ENCODE measurements at places on chromosomes 6 and 20. TPM values are rescaled to one million over a fixed set of nuclear protein-coding genes. Genes with fewer than 3 reads are reported as not detected.

- no peak for DNase-seq
- H3K36me3 ChIP-seq = no peaks in the 10 kb centered on the region
- no peak overlapping the region for H3K4me3 ChIP-seq
- no peak overlapping the region for H3K27ac ChIP-seq
Measured at GRCh38 chr6:99132026-99132635, 184.4 kb upstream of the FBXL4 start.

- no peak for DNase-seq
- H3K36me3 ChIP-seq = peaks cover 11% of the 10 kb centered on the region
- no peaks in the 10 kb centered on the region for H3K4me1 ChIP-seq
Measured at GRCh38 chr20:57397693-57398108, 6.5 kb downstream of the RBM38 start.

DNA sequence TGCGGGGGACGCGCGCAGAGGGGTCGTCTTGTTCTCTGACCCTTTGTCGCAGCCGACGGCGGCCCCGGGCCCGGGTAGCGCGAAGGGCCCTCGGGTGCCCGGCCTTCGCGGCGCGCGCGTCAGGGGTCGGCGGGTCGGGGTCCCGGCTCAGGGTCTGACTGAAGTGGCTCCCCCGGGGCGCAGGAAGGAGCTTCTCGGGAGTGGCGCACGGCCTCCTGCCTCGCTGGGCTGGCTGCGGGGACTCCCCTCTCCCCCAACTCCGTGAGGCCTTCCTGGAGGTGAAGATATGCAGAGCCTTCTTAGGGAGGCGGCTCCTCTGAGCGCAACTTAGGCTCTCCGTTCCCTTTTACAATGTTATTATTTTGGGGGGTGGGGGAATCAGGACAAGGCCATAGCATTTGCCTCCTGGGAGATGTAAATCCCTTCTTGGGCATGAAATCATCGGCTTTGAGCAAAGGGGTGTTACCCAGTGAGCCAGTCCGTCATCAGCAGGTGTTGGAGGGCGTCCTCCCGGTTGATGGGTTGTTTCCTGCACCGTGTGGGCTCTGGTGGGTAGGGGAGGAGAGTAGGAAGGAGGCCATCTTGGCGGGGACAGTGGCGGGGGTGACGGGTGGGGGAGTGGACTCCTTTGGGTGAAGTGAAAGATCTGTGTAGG is 523 bp downstream of the CDS2 start:
- H3K27ac ChIP-seq = peak overlapping the region; percentile 89
- no peaks in the 10 kb centered on the region for H3K27me3 ChIP-seq
- peak; percentile 74 for DNase-seq
- H3K4me1 ChIP-seq = peaks cover 8% of the 10 kb centered on the region
- H3K36me3 ChIP-seq = no peaks in the 10 kb centered on the region

GRCh38 chr6:12474167-12475140 is 184.3 kb downstream of the EDN1 start:
- H3K27ac ChIP-seq = no peak overlapping the region
- H3K27me3 ChIP-seq = no peaks in the 10 kb centered on the region
- no peak overlapping the region for H3K4me3 ChIP-seq
- DNase-seq = no peak
- H3K4me1 ChIP-seq = no peaks in the 10 kb centered on the region
- H3K36me3 ChIP-seq = no peaks in the 10 kb centered on the region

DNA sequence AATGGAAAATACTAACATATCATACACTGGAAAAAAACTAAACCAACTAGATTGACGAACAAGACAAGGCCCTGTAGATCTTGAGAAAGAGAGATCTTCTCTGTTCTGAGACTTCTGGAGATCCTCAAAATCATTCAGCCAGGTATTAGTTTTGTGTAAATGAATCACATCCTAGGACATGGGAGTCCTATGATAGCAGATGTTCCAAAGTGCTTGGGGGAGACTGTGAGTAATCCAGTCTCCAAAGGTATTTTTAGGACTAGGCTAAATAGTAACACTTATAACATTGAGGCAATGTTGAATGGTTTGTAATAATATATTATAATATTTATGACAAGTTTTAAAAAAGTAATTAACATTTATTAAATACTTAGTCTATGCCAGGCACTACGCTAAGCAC is 275.0 kb downstream of the BTBD9 start:
- no peaks in the 10 kb centered on the region for H3K27me3 ChIP-seq
- no peaks in the 10 kb centered on the region for H3K36me3 ChIP-seq
- no peak overlapping the region for H3K27ac ChIP-seq
- no peak for DNase-seq

- no peaks in the 10 kb centered on the region for H3K27me3 ChIP-seq
- H3K4me1 ChIP-seq = no peaks in the 10 kb centered on the region
- no peaks in the 10 kb centered on the region for H3K36me3 ChIP-seq
- H3K27ac ChIP-seq = no peak overlapping the region
- DNase-seq = no peak
- H3K4me3 ChIP-seq = no peak overlapping the region
Measured at GRCh38 chr20:32077190-32077589, 25.1 kb downstream of the HCK start.

- H3K4me3 ChIP-seq = peak overlapping the region; percentile 77
- no peak for DNase-seq
- peaks cover 40% of the 10 kb centered on the region for H3K4me1 ChIP-seq
- peak overlapping the region; percentile 99 for H3K27ac ChIP-seq
- H3K27me3 ChIP-seq = no peaks in the 10 kb centered on the region
Measured at GRCh38 chr20:17568045-17568788, 1.7 kb upstream of the DSTN start.

DNA sequence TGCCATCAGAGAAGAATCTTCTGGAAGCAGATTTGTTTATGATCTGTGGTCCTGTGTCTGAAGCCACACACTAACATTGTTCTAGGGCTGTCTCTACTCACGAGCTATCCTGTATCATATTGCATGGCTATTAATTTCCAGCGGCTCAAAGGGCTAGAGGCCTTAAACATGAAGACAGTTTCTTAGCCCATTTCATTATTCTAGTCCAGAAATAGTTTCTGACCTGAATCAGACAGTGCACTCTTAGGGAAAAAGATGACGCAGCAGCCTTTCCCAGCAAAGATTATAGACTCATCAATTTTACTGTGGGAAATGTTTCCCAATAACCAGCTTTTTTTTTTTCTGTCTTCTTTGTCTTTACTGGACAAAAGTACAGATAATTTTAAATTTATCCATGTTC is 105.3 kb upstream of the SUPT3H start:
- H3K36me3 ChIP-seq = no peaks in the 10 kb centered on the region
- no peak overlapping the region for H3K27ac ChIP-seq
- H3K27me3 ChIP-seq = no peaks in the 10 kb centered on the region
- no peaks in the 10 kb centered on the region for H3K4me1 ChIP-seq
- H3K4me3 ChIP-seq = no peak overlapping the region

DNA sequence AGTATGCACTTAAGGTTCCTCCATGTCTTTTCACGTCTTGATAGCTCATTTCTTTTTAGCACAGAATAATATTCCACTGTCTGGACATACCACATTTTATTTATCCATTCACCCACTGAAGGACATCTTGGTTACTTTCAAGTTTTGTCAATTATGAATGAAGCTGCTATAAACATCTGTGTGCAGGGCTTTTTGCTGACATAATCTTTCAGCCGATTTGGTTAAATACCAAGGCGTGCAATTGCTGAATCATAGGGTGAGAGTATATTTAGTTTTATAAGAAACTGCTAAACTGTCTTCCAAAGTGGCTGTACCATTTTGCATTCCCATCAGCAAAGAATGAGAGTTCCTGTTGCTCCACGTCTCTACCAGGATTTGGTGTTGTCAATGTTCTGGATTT is 44.9 kb upstream of the PHACTR2 start:
- H3K27me3 ChIP-seq = no peaks in the 10 kb centered on the region
- H3K4me3 ChIP-seq = no peak overlapping the region
- H3K27ac ChIP-seq = no peak overlapping the region
- DNase-seq = no peak

DNA sequence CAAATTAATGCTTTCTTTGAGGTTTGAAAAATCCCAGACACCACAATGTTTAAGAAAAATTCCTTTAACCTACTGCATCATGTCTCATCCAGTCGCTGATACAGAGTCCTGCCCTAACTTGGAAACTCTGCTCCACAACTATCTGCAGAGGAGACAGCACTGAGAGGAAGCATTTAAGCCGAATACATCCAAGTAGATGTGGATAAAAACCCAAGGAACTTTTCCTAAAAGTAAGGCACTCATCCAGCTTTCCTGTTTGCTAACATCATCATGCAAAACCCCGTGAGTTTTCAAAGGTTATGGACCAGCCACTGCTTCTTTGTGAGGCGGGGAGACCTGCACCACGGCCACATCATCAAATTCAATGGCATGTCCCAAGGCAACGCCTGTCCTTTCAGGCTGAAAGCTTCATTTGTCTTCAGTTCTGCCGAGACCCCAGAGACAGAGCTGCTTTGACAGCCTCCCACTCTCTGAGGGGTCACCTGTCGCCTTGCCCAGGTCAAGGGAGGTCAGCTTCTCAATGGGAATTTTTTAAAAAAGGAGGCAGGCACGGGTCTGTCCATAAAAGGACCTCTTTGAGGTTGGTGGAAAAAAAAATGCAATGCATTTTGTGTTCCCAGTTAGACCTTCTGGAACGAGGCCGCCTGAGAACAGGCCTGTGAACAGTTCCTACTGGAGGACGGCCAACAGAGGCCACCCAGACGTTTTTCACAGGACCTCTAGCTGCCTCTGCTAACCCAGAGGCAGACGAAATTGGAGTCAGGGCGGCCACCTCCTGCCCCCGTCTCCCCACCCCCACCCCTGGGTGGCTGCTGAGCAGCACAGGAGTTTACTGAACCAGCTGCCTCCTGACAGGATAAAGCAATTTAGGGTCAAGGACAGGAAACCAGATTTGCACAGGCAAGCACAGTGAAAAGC is 142.5 kb upstream of the HDDC2 start:
- H3K4me3 ChIP-seq = no peak overlapping the region
- no peaks in the 10 kb centered on the region for H3K27me3 ChIP-seq
- H3K27ac ChIP-seq = no peak overlapping the region
- no peaks in the 10 kb centered on the region for H3K36me3 ChIP-seq
- DNase-seq = no peak

DNA sequence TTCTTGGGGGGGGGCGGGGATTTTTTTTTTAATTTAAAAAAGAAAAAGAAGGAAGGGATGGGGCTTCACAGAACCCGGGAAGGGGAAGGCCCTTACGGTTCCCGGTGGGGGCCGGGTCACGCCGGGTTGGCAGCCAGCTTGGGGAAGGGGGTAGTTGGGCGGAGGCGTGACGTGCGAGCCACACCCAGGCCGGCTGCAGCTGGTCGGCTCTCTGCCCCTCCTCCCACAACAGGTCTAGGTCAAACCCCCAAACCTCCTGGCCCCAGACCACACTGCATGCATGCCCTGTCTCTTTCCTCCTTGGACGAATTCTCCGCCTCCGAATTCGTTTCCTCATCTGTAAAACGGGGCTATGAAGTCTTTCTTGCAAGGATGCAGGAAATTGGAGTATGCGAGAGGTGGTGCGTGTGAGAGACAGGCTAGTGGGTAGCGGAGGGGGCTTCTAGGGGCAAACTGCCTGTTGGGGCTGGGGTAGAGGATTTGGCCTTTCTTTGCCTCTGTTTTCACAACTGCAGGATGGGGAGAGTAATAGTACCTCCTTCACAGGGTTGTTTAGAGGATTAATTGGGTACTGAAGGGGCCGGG is 828 bp downstream of the HCK start:
- peaks cover 58% of the 10 kb centered on the region for H3K27me3 ChIP-seq
- peaks cover 18% of the 10 kb centered on the region for H3K4me1 ChIP-seq
- peak overlapping the region; percentile 83 for H3K4me3 ChIP-seq
- H3K27ac ChIP-seq = no peak overlapping the region

- peaks cover 23% of the 10 kb centered on the region for H3K4me1 ChIP-seq
- peak overlapping the region; percentile 96 for H3K4me3 ChIP-seq
- H3K36me3 ChIP-seq = peaks cover 12% of the 10 kb centered on the region
Measured at GRCh38 chr6:31661262-31662123, 915 bp upstream of the C6orf47 start.

DNA sequence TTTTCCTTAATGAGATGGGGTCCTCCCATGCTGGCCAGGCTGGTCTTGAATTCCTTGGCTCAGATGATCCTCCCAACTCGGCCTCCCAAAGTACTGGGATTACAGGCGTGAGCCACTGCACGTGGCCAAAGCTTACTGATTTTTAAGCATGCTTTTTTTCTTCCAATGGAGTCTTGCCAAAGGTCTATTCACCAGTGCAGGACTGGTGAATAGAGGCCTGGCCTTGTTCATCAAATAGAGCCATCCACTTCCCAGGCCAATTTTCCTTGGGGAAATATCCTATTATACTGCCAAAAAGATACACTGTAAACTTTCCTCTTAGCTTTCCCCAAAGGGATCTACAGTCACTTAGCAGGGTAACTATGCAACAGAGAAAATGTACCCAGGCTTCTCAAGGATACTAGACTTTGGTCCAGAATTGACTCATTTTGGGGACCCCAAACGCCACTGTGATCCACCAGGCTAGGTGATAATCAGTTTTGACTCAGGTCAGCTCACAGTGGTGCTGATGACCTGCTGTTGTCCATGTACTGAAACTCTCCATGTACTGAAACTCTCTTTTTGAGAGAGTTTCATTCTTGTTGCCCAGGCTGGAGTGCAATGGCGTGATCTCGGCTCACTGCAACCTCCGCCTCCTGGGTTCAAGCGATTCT is 91.8 kb downstream of the REPS1 start:
- H3K36me3 ChIP-seq = peaks cover 4% of the 10 kb centered on the region
- no peak overlapping the region for H3K27ac ChIP-seq
- H3K27me3 ChIP-seq = no peaks in the 10 kb centered on the region
- peaks cover 5% of the 10 kb centered on the region for H3K4me1 ChIP-seq
- DNase-seq = no peak
- no peak overlapping the region for H3K4me3 ChIP-seq

GRCh38 chr6:77040568-77041195 is 422.6 kb downstream of the HTR1B start:
- H3K36me3 ChIP-seq = 0 out of 2 replicates have a peak, but pooled peaks cover 6% of the 10 kb centered on the region
- H3K4me1 ChIP-seq = no peaks in the 10 kb centered on the region
- no peaks in the 10 kb centered on the region for H3K27me3 ChIP-seq
- no peak overlapping the region for H3K27ac ChIP-seq
- DNase-seq = no peak

DNA sequence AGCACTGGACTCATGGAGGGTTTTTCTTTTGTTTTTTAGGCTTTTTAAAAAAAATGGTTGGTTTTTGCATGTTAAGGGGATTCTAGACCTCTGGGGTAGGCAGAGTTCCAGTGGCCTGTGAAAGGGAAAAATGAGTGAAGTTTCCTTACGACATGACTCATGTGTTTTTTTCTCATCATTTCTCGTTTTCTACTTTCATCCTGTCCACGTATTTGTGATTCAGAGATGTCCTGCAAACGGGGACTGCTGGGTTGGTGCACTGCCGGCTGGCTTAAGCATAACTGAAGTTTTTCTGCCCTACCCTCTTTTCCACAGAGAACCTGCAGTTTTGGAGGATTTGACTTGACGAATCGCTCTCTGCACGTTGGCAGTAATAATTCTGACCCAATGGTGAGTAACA is 182.3 kb downstream of the SASH1 start:
- H3K4me1 ChIP-seq = peaks cover 27% of the 10 kb centered on the region
- H3K27ac ChIP-seq = no peak overlapping the region
- H3K36me3 ChIP-seq = peaks cover 4% of the 10 kb centered on the region
- H3K27me3 ChIP-seq = no peaks in the 10 kb centered on the region
- H3K4me3 ChIP-seq = no peak overlapping the region
- no peak for DNase-seq

The RUNX2 gene
- polyA plus RNA-seq = 0.80 TPM

The TNXB gene
- polyA plus RNA-seq = 1.1 TPM

The ZNF831 gene
- polyA plus RNA-seq = not detected

The AVP gene
- polyA plus RNA-seq = 0.60 TPM

The ZSCAN16 gene
- polyA plus RNA-seq = 9.2 TPM

The BMP5 gene
- polyA plus RNA-seq = 0.06 TPM

The DEFB118 gene
- not detected for polyA plus RNA-seq

The ZC3H12D gene
- not detected for polyA plus RNA-seq

The MAPK13 gene
- polyA plus RNA-seq = 6.3 TPM

The SGK2 gene
- polyA plus RNA-seq = not detected

The STMND1 gene
- not detected for polyA plus RNA-seq

Measured in GM23338 (cell line).